H1 (cell line): ENCODE measurements at places on chromosomes 13 and 19. TPM values are rescaled to one million over a fixed set of nuclear protein-coding genes. Genes with fewer than 3 reads are reported as not detected.

- no peak overlapping the region for H3K27ac ChIP-seq
- no peaks in the 10 kb centered on the region for H3K36me3 ChIP-seq
- no peak overlapping the region for H3K4me3 ChIP-seq
- H3K27me3 ChIP-seq: no peaks in the 10 kb centered on the region
- DNase-seq: no peak
Observed at GRCh38 chr13:23552171-23552570, 18.0 kb upstream of the TNFRSF19 start.

- no peak overlapping the region for H3K4me3 ChIP-seq
- no peaks in the 10 kb centered on the region for H3K4me1 ChIP-seq
- no peak for DNase-seq
- H3K36me3 ChIP-seq: no peaks in the 10 kb centered on the region
Observed at GRCh38 chr13:91247768-91248167, 99.7 kb upstream of the MIR17HG start.

The GPR4 gene
- 0.19 TPM in 1 of 2 replicates, not detected in the other for total RNA-seq

The BCAM gene
- 81.4 and 83.0 TPM in 2 replicates for total RNA-seq

The CCL25 gene
- not detected in 2 replicates for total RNA-seq

GRCh38 chr19:1291761-1292418 lies 6.2 kb downstream of the EFNA2 start:
- H3K27me3 ChIP-seq: peaks cover 2% of the 10 kb centered on the region; the same call in 1 of the 2 replicates
- H3K36me3 ChIP-seq: no peaks in the 10 kb centered on the region
- no peak overlapping the region for H3K27ac ChIP-seq
- H3K4me3 ChIP-seq: no peak overlapping the region
- DNase-seq: no peak

- no peak overlapping the region for H3K4me3 ChIP-seq
- no peak for DNase-seq
- H3K27me3 ChIP-seq: no peaks in the 10 kb centered on the region
Observed at GRCh38 chr19:47673426-47673825, 39.8 kb upstream of the EHD2 start.

GRCh38 chr13:31029102-31029501 lies 96.6 kb downstream of the TEX26 start:
- no peak for DNase-seq
- H3K4me3 ChIP-seq: no peak overlapping the region
- H3K36me3 ChIP-seq: no peaks in the 10 kb centered on the region
- H3K4me1 ChIP-seq: no peaks in the 10 kb centered on the region
- H3K27me3 ChIP-seq: no peaks in the 10 kb centered on the region

- H3K27ac ChIP-seq: no peak overlapping the region
- H3K4me1 ChIP-seq: no peaks in the 10 kb centered on the region
- H3K27me3 ChIP-seq: no peaks in the 10 kb centered on the region
- peaks cover 6% of the 10 kb centered on the region; the same call in 1 of the 2 replicates for H3K36me3 ChIP-seq
- DNase-seq: no peak
- H3K4me3 ChIP-seq: no peak overlapping the region
Observed at GRCh38 chr13:51605698-51606097, 21.4 kb downstream of the WDFY2 start.

DNA sequence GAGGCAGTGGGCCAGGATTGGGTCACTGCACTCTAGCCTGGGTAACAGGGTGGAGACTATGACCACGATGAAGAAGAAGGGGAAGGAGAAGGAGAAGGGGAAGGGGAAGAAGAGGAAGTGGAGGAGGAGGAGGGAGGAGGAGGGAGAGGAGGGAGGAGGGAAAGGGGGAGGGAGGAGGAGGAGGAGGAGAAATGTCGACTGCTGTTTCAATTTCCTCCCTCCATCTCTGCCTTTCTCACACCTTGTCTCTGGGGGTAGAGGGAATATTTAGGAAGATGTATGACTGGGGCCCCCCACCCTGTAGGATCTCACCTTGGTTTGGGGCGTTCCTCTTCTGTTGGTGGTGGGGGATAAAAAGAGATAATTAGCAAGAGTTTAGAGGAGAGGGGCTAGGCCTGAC lies 3.8 kb downstream of the TNNT1 start:
- H3K36me3 ChIP-seq: no peaks in the 10 kb centered on the region
- peaks cover 6% of the 10 kb centered on the region for H3K4me1 ChIP-seq
- H3K27ac ChIP-seq: no peak overlapping the region
- DNase-seq: no peak
- no peaks in the 10 kb centered on the region for H3K27me3 ChIP-seq
